ENCODE measurements at places on chromosomes 5 and 9.

DNA sequence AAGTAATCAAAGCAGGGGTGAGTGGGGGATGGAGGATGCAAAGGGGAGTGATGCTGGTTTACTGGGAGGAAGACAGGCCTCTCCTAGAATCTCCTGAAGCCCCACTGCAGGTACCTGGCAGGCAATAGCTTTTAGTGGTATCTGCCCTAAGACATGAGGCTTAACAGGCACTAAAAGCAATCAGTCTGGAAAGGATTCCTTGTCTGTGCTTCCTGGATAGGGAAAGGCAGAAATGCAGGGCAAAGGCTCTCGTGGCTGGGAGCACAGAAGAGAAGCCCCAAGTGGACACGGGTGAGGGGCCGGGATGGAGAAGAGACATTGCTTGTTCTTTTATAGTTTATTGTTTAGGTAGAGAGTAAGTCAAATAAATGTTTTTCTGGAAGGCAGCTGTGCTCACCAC, 40.1 kb downstream of the CCNJL start:
- DNase-seq = no peak

- DNase-seq = no peak
These were observed 519.6 kb downstream of the CTNND2 start for GRCh38 chr5:11384441-11385250.

- DNase-seq = no peak
These were observed 5.5 kb downstream of the TRIM32 start for GRCh38 chr9:116692616-116693015.

GRCh38 chr5:99316484-99316883, 387.7 kb upstream of the CHD1 start:
- DNase-seq = no peak

DNA sequence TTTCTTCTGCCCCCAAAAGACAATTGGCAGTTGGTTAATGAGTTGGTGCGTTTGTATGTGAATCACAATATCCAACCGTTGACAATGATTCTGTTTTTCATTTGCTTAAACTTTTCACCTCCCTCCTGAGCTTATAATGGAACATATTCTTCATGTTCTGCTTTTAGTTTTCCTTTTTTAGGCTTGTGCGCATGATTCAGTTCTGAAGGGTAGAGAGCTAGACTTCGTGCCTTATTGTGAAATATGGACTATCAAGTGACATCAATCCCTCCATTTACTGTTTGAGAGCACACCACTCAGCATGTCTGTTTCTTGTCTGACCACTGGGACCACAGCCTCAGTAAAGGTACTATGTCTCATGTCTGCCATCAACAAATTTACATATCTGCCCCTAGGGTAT, 30.5 kb upstream of the LPAR1 start:
- DNase-seq = no peak

DNA sequence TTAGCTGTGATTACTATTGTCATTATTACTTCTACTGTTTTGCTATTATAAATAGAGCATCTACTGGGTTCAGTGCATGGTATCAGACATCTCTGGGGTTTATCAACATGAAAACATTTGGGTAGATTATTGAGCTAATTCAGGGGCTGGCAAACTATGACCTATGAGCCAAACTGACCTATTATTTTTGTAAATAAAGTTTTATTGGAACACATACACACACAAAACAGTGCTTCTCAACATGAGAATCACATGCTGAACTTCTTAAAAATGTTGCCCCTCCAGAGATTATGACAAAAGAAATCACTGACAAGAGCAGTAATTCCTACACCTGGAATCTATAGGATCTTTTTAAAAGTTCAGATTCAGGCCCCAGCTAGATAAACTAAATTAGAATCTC, 30.4 kb downstream of the SLC31A2 start:
- no peak for DNase-seq

GRCh38 chr5:6674421-6674820, 38.8 kb upstream of the TENT4A start:
- DNase-seq = no peak
